ENCODE measurements at places on chromosomes 2 and 18.

- DNase-seq, result no peak
Observed at GRCh38 chr2:137838255-137839092, 125.8 kb upstream of the HNMT start.

GRCh38 chr18:13245481-13246000 lies 27.0 kb downstream of the LDLRAD4 start:
- DNase-seq, result no peak

DNA sequence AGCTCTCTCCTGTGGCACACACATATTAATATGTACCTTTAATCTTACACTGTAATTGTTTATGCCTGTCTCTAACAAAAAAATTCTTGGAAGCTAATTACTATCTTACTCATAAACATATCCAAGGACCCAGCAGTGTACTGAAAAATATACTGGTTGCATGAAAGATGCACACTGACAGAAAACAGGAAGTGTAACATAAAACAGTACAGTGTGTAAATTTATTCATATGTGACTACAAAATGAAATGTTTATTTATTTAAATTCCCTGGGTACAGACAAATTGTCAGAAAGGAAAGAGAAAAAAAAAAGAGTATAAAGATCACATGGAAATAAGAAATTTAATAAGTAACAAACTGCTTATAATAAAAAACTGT lies 28.5 kb downstream of the TMEM131 start:
- no peak for DNase-seq

- DNase-seq, result no peak
Observed at GRCh38 chr2:70087702-70088597, 673 bp downstream of the PCBP1 start.

GRCh38 chr2:23745726-23746105 lies 181.2 kb downstream of the ATAD2B start:
- DNase-seq, result no peak

GRCh38 chr2:36578343-36579296 lies 19.3 kb downstream of the FEZ2 start:
- no peak for DNase-seq

GRCh38 chr18:48640566-48641270 lies 101.9 kb downstream of the CTIF start:
- DNase-seq, result no peak

DNA sequence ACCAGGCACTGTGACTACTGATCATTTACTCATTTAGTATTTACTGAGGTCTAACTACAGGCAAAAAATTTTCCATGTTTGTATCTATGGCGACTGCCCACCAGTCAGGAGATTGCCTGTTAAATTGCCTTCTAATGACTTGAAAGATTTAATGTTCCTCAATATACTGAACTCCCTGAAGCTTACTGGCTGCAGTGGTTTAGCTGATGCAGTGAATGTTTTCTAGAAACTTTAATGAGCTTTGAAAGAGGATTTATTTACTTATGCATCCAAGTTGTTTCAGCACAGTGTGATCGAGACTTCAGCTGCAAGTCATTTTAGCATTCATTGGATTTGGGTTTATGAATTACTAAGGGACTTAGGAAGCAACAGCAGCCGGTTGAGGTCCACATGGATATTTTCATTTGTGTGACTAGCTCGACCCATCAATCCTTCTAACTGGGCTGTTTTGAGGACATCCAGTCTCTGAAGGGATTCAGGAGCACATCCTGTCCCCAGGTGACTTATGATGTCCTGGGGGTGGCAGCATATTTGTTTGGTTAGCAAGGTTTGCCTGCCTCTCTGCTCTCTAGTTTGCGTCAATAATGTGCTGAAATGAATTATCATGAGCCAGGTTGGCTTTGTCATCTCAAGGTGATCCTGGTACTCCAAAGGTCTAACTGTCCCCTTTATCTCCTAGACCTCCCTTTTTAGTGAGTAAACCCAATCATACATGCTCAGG lies 26.8 kb downstream of the ACMSD start:
- DNase-seq, result no peak

- DNase-seq, result no peak
Observed at GRCh38 chr2:35891528-35891927, 464.1 kb upstream of the CRIM1 start.

DNA sequence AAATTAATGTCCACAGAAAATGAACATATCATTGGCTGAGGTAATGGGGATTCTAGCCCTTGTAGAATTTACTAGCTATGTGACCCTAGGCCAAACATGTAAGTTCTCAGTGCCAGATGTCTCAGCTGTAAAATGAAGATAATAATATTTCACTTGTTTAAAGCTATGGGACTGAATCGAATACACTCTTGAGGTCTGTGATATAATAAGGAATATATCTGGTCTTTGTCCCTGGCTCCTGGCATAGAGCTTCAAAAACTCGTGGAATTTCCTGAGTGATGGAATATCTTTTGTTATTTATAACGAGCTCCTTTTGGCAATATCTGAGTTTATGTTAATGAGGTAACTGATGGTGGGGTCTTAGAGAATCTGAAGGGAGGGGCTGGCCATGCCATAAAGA lies 201.4 kb upstream of the CYP26B1 start:
- DNase-seq, result no peak

- DNase-seq, result no peak
Observed at GRCh38 chr18:25825979-25826776, 264.2 kb downstream of the SS18 start.

DNA sequence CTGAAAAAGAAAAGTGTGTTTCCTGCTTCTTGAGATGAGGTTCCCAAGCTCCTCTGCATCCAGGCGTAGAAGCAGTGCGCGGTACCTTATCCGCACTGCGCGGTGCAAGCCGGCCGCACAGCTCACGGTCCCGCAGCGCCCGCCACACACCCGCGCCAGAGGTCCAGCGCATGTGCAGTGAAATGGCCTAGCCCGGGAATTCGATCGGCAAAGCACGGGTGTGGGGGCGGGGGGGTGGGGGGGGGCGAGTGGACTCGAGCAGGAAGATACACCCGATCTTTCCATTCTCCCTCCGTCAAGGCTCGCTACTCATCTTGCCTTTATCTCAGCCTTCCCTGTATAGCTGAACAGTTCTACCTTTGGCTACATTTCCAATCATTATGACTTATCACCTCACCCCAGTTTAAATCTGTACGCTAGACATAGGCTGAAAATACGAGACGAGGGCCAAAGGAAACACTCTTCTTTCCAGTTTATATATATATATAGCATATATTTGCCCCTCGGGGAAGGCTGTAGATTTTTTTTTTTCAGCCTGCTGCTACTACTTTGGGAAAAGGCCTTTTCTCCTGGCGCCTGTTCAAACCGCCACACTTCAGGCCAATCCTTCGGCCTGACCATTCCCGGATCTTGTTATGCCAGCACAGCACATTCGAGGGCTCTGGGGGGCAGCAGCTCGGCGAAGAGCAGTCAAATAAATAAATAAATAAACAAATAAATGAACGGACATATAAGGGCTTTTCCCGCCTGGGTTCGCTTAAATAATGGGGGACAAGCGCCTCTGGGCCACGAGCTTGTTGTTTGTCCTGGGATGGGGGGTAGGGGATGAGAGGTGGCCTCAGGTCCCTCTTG lies 10.4 kb downstream of the HOXD8 start:
- DNase-seq, result no peak

- DNase-seq, result no peak
Observed at GRCh38 chr2:215790523-215791421, 222.6 kb downstream of the MREG start.

- DNase-seq, result no peak
Observed at GRCh38 chr2:70516596-70516995, 37.0 kb downstream of the TGFA start.

GRCh38 chr18:11304928-11305327 lies 155.6 kb upstream of the PIEZO2 start:
- no peak for DNase-seq

DNA sequence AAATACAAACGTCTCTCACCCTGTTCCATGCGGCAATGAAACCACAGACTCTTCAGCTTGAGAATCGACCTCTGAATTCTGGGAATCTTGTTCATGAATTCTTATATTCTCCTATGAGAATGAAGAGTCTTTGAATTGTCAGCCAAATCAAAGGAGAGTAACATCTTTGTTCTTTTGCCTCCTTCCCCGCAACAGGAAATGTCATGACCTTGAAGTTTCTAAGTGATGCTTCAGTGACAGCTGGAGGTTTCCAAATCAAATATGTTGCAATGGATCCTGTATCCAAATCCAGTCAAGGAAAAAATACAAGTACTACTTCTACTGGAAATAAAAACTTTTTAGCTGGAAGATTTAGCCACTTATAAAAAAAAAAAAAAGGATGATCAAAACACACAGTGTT lies 21.8 kb downstream of the TNFAIP6 start:
- DNase-seq, result no peak

DNA sequence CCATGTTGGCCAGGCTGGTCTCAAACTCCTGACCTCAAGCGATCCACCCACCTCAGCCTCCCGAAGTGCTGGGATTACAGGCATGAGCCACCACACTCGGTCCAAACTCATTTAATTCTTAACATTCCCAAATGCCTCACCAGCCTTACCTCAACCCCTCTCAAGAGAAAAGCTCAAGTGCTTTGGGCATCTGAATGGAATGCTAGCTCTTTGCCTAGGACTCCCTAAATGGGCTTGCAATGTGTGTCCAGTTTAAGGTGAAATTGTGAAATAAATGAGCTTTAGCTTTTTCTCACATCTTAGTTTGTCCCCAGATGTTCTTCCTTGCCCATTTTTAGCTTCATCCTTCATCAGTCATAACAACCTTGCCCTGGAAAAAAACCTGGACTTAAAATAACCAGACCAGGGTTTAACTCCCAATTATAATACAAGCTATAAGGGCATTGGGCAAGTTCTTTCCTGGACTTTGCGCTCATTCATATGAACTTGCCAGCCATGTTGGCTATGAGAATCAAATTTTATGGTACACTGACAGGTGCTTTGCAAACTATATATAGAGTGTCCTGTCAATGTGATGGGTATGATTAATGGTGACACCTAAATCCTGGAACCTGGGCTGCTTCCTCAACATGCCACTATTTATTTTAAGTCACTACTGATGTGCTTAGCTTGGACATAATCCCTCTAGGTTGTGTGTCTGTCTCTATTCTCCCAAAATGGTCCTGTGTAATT lies 95.1 kb upstream of the SERPINE2 start:
- DNase-seq, result no peak

- DNase-seq, result no peak
Observed at GRCh38 chr18:12239431-12239830, 14.7 kb upstream of the CIDEA start.

GRCh38 chr18:74271635-74272034 lies 20.1 kb downstream of the CYB5A start:
- DNase-seq, result no peak

GRCh38 chr2:238785528-238785860 lies 62.4 kb upstream of the TWIST2 start:
- DNase-seq, result no peak

All from activated T-helper 1 cell treated with anti-CD3 and anti-CD28 coated beads, Interleukin-2, amount 50 U/mL, for 16 hours (primary cell).